ENCODE measurements at places on chromosomes 4 and X.
A peak's percentile ranks its signal among the peaks of the same experiment; 100 is the strongest.

DNA sequence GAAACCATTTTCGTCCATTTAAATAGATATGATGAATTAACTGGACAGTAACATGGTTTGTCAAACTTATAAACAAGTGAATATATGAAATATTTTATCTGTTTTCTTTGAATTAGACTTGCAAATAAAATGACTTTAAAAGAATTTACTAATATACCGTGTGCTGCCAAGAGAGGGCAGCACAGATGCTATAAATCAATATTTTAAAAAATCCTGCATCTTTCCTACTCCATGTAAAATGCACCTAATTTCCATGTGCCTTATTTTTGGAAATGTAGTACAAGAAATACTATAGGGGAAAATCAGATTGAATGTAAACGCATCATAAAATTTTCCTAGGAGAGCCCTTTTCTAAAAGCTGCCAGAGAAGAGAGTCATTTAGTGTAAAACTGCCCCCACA lies 62.2 kb downstream of the PRKX start:
- peak; percentile 34 for DNase-seq

GRCh38 chrX:12999422-12999821 lies 24.5 kb downstream of the TMSB4X start:
- DNase-seq: peak; percentile 66

DNA sequence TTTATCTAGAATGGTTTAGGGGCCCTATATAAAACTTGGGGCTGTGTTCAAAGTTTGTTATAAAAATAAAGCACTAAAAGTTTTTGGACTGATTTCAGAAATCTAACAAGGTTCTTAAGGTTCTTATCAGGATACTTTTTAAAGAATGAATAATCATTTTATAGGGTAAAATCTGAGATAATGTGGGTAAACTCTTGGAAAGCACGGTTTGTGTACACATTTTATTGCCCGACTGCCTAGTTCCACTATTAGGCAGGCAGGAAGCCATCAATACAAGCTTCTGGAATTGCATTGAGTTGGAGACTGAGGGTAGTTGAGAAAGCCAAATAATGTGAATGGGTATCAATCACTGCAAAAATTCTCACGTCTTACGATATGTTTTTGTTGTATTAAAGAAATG lies 331.0 kb upstream of the PITX2 start:
- no peak for DNase-seq

GRCh38 chrX:19127649-19128168 lies 5.4 kb upstream of the ADGRG2 start:
- DNase-seq: peak; percentile 7

GRCh38 chr4:61182915-61183314 lies 17.2 kb upstream of the ADGRL3 start:
- DNase-seq: no peak
